Activated CD8-positive, alpha-beta memory T cell treated with anti-CD3 and anti-CD28 coated beads for 24 hours (primary cell): ENCODE measurements at places on chromosomes 1 and 21.
A peak's percentile ranks its signal among the peaks of the same experiment; 100 is the strongest.

DNA sequence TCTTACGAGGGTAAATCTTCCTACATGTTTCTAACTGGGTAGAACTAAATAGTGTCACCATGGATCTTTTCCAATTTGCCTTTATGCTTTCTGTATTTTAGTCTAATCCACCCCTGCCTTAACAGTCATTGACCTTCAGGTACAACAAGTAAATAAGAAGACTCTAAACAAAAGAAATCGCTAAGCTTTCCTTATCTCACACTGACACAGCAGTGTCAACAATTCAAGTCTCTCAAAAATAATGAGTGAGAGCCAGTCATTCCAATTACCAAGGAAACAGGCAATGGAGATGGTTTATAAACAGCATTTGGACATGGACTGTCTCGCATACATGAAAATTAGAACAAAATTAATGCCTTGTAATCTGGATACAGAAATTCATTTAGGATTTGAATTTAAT, 365.8 kb downstream of the VAV3 start:
- DNase-seq = no peak

- DNase-seq = no peak
Observed at GRCh38 chr1:3638027-3638426, 11.9 kb downstream of the WRAP73 start.

- no peak for DNase-seq
Observed at GRCh38 chr1:62208970-62209369, 14.3 kb downstream of the L1TD1 start.

- no peak for DNase-seq
Observed at GRCh38 chr21:44623575-44623974, 3.3 kb upstream of the KRTAP10-9 start.

- no peak for DNase-seq
Observed at GRCh38 chr21:34278451-34278850, 85.4 kb upstream of the KCNE2 start.

DNA sequence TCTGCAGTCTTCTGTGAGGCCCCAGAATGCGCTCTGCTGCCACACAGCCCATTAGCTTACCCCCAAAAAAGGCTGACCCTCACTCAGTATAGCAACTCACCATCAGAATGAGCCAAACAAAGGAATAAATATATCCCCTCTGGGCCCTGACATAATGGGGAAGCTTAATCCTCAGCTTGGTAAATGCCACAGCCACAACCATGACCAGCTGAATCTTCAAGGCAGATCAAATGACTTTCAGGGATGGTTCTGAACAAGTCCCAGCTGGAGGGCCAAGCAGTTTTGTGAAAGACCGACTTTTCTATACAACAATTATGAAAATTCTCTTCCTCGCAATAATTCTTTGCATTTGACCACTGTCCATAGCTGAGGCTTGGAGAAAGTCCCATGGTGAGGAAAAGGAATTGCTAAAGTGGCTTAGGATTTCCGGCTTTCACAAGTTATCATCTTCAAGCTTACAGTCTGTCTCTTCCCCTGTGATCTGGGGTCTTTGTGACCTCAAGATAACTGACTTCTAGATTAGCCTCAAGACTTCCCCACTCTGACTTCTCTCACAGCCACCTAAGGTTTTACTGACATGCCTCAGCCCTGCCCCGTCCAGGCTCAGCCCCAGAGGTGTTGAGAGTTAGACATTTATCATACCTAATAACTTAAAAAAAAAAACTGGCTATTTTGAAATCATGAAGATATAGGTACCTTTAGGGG, 47.8 kb upstream of the PBX1 start:
- DNase-seq = no peak

GRCh38 chr1:30417001-30417700, 306.2 kb downstream of the MATN1 start:
- DNase-seq = peak; percentile 26

DNA sequence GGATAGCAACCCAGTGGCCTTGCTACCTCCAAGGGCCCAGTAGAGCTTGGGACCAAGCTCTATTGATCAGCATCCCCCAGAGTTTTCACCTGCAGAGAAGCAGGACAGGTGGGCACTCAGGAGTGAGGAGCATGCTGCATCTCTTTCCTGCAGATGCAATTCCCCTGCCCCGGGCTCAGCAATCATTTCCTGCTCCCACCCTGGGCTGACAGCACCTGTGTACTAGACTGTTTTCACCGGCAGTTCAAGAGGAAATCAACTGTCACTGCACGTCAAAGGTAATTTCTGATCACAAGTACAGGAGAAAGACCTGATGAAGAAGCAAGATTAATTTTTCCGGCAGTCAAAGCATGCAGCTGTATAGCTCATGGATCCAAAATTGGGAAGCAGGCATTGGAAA, 8.8 kb upstream of the NT5C1A start:
- DNase-seq = no peak
